ENCODE measurements at places on chromosomes 16 and 17.

GRCh38 chr16:24309258-24310142 lies 53.4 kb downstream of the CACNG3 start:
- DNase-seq: peak; percentile 39

GRCh38 chr17:29140631-29141513 lies 39.3 kb downstream of the MYO18A start:
- peak; percentile 32 for DNase-seq

DNA sequence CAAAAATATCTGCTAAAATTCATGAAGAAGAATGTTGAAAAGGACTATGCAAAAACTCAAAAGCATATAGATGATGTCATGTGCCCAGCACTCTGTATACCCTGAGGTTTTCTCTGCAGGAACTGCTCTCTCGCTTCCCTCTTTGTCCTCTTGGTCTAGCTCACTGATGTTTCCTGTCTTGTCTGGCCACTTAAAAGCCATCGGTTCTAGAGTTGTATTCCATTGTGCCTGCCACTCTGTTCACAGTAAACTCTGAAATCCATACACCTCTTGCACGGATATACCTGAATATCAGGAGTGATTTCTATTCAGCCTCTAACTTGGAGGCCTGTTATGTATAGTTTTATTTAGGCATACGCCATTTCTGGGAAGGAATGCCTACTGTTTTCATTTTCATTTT lies 101.0 kb upstream of the CNTNAP4 start:
- no peak for DNase-seq

DNA sequence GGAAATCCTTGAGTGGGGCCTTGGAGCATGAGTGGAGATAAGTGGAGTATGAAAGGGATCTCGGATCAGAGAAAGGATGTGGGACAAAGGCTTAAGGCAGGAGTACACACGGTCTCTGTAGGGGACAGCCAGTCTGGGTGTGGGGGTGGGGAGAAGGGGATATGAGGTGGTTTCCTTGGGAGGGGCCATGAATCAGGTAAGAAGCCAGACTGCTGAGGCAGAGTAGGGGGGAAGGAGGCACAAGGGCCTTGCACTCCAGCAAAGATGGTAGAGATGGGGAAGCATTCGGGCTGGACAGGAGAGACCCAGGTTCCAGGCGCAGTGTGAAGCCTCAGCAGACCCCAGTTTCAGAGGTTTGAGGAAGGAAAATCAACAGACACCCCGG lies 1.6 kb downstream of the HSD11B2 start:
- no peak for DNase-seq

- no peak for DNase-seq
Observed at GRCh38 chr17:7352503-7352889, 534 bp downstream of the KCTD11 start.

All from IMR-90 (cell line).